Pulmonary artery endothelial cell (primary cell): ENCODE measurements at places on chromosomes 1 and 21. TPM values are rescaled to one million over a fixed set of nuclear protein-coding genes. Genes with fewer than 3 reads are reported as not detected.

The DYNLT4 gene
- total RNA-seq = 0.20 and 0.28 TPM in 2 replicates

The UBXN10 gene
- not detected in 2 replicates for total RNA-seq

The KMO gene
- not detected in 2 replicates for total RNA-seq

The RAB42 gene
- 1.7 and 2.0 TPM in 2 replicates for total RNA-seq

DNA sequence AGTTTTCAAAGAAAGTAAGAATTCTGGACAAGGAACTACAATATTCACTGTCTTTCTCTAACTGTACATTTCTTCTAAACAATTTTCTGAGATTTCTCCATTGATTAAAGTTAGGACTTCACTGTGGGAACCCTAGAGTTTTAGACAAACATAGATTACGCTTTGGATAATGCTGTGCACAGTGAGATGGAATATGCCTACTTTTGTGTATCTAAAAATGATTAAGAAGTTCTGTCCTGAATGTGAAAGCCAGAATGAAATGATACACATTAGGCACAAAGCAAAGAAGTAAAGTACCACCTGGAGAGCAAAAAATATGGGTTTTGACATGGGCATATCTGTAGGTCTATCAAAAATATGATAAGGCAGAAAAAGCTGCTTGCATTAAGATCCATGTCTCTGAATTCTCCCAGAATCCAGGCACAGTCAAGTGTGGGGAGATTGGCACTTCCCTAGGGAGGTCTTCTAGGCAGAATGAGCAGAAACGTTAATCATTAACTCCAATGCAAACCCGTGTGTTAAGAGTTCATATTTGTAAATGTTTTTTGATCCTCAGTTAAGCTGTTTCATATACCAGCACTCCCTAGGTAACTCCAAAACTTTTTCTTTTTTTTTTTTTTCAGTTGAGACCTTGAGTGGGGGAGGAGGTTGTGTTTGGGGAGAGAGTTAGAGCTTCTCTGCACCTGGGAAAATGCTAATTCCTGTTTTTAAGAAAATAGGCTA lies 467.1 kb downstream of the LMO4 start:
- no peak for DNase-seq

GRCh38 chr1:217917281-217917887 lies 286.2 kb downstream of the SPATA17 start:
- DNase-seq = no peak

The CLCA4 gene
- under 0.01 TPM in 1 of 2 replicates, not detected in the other for total RNA-seq

- no peak for DNase-seq
Observed at GRCh38 chr1:98003442-98003841, 82.6 kb upstream of the DPYD start.

The NIT1 gene
- total RNA-seq = 11.3 and 14.3 TPM in 2 replicates

DNA sequence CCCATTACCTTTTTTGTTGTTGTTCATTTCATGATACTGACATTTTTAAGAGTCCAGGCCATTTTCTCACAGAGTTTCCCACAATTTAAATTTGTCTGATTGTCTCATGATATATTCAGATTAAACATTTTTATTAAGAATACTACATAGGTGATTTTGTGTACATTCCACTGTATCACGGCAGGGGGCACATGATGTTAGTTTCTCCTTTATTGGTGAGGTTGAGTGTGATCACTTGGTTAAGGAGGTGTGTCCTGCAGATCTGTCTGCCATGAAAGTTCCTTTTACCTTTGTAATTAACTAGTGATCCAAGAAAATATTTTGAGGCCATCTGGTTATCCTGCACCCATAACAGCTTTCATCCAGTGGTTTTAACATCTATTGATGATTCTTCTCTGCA lies 11.8 kb downstream of the RTCA start:
- no peak for DNase-seq

GRCh38 chr1:230375147-230375546 lies 51.0 kb downstream of the PGBD5 start:
- no peak for DNase-seq

GRCh38 chr21:37257511-37257966 lies 9.6 kb downstream of the VPS26C start:
- DNase-seq = no peak

DNA sequence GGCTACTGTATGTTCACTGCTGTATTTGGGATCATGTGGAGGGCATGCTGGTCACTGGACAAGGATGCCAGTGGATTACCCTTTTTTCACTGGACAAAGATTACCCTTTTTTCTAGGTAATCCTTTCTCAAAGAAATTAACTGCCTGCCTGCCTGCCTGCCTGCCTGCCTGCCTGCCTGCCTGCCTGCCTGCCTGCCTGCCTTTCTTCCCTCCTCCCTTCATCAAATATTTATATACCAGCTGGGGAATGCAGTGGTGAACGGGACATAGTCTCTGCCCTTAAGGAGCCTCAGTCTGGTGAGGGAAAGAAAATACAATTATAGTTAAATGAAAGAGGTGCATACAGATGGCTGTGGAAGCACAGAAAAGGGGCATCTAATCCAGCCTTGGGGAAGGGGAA lies 85.0 kb downstream of the PGM1 start:
- no peak for DNase-seq

The SEC16B gene
- total RNA-seq = 0.53 and 0.85 TPM in 2 replicates

The OR2L3 gene
- total RNA-seq = not detected in 2 replicates

GRCh38 chr1:37840711-37841110 lies 18.7 kb downstream of the MTF1 start:
- no peak for DNase-seq

The PTPRU gene
- total RNA-seq = 2.8 and 3.8 TPM in 2 replicates

The PADI2 gene
- not detected in 2 replicates for total RNA-seq

DNA sequence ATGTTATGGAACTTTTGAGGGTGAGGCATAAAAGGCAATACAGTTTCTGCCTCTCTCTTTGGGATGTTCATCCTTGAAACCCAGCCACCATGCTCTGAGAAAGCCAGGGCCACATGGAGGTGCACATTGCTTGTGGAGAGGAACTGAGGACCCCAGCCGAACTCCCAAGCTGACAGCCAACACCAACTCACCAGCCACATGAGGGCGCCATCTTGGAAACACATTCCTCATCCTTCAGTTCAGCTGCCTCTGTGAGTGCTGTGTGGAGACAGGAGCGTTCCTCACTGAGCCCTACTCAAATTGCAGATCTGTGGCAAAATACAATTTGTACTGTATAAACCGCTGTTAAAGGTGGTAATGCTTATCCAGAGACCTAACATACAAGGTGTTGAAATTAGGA lies 137.5 kb downstream of the GABPA start:
- no peak for DNase-seq

DNA sequence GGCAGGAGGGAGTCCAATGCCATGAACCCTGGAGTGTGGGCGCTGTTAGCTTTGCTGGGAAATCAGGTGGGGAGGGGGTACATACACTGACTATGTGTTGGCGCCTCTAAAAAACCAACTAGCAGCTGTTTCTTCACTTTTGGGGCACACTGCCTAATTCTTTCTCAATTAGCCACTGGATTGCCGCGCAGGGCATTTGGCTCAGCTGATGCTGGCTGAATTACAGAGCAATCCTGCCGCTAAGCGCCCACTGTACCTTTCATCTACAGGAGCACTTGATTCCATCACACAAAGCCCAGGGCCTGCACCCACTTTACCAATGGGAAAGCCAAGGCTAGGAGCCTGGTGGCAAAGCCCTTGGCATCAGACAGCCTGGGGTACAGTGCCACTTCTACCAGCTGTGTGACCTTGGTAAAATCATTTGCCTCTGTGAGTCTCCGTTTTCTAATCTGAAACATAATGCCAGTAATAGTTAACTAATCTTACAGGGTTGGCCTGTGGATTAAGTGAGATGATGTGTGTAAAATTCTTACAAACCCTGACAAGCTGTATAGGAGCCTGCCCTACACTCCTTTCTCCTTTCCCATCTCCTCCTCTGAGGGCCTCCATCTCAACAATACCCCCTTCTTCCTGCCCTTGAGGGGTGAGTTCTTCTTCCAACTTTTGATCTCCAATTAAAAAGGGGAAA lies 59.0 kb downstream of the UBE2T start:
- DNase-seq = no peak

GRCh38 chr21:45979141-45979631 lies 2.4 kb upstream of the COL6A1 start:
- DNase-seq = no peak

GRCh38 chr1:119387858-119388257 lies 19.3 kb downstream of the HAO2 start:
- DNase-seq = no peak

GRCh38 chr1:1151306-1151705 lies 22.4 kb upstream of the TTLL10 start:
- no peak for DNase-seq

GRCh38 chr21:25896501-25897056 lies 161.8 kb downstream of the GABPA start:
- no peak for DNase-seq

The MMP23B gene
- total RNA-seq = 0.33 TPM in 1 of 2 replicates, not detected in the other

- DNase-seq = no peak
Observed at GRCh38 chr1:247373721-247374141, 42.1 kb upstream of the ZNF496 start.

DNA sequence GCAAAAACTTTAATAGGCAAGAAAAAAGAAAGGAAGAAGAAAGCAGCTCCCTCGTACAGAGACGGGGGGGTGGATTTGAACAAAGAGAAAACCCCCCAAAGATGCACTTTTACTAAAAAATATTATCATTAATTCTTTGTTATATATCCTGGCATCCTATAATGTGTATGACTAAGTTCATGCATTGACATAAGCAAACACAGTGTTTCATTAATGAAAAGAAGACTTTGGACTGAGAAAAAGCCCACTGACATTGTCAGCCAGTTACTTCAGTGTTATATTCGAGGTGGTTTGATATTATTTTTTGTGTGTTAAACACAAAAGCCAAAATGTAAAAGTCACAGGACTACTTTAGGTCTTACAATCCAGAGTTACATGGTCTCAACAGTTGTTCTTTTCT lies 110.1 kb upstream of the DPYD start:
- no peak for DNase-seq

The ORC1 gene
- total RNA-seq = 8.6 and 12.8 TPM in 2 replicates

The IVL gene
- total RNA-seq = under 0.01 TPM in 1 of 2 replicates, not detected in the other

DNA sequence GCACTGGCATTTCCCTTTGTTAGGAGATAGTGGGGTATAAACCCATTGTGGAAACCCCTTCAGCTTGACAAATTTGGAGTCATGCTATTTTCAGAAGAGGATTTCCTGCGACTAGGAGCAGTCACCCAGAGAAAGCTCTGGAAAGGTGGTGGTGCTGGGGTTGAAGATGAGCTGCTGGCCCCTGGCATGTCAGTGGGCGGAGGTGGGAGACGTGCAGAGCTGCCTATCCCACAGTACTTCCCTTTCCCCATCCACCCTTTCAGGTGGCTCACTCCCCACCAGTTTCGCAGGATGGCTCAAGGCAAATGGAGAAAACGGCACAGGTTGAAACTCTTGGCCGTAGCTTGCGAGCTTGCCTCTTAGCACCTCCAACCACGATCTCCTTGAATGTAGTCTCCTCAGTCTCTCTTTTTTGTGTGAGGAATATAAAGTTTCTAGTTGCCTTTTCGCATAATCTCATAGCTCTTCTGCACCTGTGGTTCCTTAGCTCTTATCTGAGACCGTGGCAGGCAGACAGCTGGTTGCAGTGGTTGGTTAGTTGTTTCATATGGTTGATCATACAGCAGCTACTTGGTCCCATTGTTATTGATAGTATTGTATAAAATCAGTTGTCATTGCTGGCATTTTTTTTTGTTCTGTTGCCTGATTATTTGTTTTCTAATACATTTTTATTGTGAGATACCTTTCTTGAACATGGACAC lies 48.2 kb downstream of the ADARB1 start:
- no peak for DNase-seq

The C1orf105 gene
- not detected in 2 replicates for total RNA-seq

DNA sequence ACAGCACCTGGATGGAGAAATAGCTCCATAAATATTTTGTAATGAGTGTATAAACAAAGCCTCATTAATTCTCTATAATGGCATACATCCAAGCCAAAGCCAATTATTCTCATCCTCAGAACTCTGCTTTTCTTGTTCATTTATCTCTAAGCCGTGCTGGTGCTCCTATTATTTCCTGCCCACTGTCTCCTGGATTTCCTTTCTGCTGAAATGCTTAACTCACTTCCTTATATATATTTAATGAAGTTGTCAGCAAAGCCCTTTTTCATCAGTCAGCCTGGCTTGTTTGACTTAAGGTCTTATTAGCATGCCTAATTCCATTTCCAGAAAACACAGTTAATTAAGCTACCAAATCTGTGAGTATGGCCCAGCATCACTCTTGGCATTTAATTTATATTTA lies 93.4 kb downstream of the SLC25A24 start:
- no peak for DNase-seq

DNA sequence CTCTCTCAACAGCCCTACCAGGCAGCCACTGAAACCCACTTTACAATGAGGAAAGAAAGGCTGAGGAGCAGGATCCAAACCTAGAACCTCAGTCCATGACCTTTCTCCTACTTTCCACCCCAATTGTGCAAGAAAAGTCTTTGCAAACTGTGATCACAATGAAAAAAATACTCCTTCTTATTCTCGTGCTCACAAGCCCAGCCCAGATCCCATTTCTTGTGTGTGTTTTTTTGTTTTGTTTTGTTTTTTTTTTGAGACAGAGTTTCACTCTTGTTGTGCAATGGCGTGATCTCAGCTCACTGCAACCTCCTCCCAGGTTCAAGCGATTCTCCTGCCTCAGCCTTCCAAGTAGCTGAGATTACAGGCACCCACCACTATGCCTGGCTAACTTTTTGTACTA lies 97.7 kb downstream of the CRYAA start:
- no peak for DNase-seq

DNA sequence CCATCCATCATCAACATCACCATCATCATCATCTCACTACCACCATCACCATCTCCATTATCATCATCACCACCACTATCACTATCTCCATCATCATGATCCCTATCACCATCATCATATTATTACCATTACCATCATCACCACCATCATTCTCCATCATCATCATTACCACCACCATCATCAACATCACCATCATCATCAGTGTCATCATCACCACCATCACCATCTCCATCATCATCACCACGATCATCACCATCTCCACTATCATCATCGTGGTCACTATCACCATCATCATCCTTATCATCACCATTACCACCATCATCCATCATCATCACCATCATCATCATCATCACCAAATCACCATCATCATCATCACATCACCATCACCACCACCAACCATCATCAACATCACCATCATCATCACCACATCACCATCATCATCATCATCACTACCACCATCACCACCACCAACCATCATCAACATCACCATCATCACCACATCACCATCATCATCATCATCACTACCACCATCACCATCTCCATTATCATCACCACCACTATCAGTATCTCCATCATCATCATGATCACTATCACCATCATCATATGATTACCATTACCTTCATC lies 202.1 kb upstream of the VAMP3 start:
- no peak for DNase-seq

DNA sequence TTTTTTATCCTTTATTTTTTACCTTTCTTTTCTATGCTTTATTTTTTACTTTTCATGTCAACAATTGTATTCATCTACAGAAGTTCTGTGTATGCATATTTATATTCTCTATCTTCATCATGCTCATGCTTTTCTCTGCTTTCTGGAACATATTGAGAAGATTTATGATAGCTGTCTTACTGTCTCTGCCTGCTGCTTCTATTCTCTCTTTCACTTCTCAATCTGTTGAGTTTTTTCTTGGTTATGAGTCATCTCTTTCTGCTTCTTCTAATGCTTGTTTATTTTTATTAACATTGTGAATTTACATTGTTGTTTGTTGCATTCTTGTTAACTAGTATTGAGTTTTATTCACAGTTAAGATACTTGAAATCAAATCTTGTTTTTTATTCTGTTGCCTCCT lies 22.6 kb downstream of the F5 start:
- DNase-seq = no peak

GRCh38 chr1:63917571-63918417 lies 144.0 kb downstream of the ROR1 start:
- no peak for DNase-seq
